COR-L47 (cell line): ENCODE measurements at places on chromosomes 2 and 18.

DNA sequence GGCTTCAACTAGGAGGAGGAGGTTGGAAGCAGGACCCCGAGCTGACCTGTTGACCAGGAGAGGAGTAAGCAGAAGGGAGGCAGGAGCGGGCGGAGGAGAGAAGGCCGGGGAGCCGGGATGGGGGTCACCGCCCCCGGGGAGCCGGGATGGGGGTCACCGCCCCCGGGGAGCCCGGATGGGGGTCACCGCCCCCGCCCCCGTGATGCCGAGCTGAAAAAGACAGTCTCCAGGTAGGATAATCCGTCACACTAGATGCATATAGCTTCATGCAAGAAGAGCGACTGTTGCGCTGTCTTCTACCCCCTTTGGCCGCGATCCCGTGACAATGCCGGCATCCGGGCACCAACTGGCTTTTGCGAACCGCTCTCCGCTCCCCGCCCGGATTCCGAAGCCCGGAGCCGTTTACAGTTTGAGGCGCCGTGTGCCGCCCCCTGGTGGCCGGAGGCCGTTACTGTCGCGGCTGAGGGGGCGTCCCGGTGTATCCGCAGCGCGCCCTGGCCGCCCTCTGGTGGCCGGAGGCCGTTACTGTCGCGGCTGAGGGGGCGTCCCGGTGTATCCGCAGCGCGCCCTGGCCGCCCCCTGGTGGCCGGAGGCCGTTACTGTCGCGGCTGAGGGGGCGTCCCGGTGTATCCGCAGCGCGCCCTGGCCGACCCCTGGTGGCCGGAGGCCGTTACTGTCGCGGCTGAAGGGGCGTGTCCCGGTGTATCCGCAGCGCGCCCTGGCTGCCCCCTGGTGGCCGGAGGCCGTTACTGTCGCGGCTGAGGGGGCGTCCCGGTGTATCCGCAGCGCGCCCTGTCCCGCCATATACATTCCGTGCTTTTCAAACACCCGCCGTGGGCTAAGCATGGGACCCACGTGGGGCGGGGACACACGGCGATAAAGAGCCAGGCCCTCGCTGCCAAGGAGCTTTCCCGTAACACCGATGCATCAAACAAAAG is 89.6 kb downstream of the ACTR3 start:
- no peak for DNase-seq

DNA sequence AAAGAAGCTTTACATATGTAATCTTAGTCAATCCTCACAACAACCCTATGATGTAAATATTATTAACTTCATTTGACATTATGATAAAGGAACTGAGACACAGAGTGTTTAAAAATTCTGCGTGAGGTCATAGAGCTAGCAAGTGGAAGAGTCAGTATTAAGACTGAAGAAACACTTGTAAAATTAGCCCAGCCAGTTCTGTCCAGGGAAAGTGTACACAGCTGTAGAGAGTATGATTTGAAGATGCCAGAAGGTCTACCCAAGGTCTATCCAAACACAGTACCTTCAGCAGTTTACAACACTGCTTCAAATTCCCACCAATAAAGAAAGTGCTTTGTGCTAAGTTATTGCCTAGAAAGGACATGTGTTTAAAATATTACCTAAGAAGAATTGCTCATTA is 51.7 kb upstream of the ITPRID2 start:
- no peak for DNase-seq

DNA sequence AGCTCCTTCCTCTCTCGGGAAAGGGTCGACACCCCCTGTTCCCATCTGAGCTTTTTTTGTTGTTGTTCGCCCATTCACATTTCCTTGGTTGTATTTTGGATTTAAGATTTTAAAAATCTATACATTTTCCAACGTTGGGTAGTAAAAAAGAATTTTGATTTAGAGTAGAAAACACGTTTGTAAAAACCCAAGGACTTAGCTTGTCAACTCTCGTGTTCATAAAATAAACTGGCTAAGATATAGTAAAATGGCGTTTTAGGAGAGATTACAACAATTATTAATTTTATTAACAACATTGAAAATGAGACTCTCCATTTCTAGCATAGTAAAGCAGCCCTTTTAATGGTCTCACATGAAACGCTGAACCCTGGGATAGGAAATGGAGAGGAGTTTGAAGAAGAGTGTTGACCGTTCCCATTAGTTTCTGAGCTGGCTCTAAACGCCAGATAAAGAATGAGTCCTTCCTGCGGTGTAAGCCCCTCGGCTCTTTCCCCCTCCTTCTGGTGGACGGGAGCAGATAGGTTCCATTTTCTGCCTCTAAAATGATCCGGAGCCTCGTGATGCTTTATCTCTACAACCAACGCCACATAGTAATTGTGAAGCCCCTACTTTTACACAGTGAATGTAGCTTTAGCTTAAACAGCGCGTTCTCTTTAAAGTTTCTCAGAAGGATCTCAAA is 24.0 kb upstream of the ZNF516 start:
- DNase-seq, result no peak

DNA sequence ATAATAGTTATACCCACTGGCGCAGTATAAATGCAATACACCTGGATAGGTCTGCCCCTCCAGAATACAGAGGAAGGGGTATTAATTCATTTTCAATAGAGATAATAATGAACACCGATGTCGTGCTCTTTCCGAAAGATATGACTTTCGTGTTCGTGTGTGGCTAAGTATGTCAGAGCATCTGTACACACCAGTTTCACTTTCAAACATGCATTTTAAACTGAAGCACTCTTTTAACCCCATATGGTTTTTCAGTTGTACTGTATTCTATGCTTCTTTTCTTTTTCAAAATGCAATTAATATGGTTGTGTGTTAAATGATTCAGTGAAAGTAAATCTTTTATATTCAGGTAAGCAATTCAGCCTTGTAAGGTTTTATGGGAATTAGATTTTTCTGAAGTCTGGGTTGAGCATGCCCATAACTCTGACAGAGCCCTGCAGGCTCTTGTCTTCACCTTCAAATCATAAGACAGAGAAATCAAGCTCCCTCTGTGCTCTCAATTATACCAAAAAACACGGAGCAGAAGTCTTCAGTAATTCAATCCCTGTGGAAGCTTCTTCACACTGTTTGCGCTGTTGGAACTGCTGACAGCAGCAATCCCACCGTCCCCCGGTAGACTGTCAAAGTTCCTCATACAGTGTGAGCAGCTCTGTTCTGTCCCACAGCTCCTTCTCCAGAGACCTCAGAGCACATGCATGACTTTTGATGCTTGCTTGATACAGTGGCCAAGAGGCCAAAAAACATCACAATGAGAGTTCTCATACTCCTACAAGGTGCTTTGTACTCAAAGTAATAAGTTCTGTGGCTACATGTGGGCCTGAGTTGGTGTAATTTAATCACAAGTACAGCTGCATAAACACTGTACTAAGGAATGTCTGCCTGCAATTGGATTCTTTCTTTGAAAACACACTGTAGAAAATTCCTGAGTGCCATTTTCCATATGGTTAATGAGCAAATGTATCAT is 186.8 kb downstream of the ZNF521 start:
- DNase-seq, result no peak

DNA sequence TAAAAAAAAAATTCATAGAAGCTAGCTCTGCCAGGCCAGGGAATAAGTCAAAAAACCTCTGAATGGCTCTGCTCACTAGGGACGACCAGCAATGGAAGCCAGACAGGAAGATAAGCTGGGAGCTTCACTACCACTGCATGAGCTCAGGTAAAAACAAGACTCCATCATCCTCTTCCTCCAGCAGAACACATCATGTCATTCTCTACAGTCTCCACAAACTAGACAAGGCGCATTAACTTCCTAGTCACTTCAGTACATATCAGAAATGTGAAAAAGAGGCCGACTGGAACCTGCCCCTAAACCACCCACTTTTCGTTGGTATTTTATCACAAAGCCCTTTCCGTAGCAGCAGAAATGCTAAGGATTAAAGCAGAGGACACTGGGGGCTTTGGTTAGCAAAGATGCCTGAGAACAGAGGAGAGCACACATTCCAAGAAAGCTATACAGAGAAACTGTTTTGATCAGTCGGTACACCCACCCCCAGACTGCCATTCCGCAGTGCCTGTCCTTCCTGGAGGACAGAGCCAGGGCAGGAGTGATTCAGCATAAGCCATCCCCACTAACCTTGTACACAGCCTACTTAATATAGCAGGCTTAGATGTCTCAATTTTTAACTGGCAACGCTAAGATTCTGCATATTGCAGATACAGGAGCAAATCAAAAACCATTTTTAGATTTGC is 53.4 kb downstream of the AAK1 start:
- DNase-seq, result no peak

GRCh38 chr2:64214281-64215115 is 70.3 kb upstream of the PELI1 start:
- peak; percentile 11 for DNase-seq

DNA sequence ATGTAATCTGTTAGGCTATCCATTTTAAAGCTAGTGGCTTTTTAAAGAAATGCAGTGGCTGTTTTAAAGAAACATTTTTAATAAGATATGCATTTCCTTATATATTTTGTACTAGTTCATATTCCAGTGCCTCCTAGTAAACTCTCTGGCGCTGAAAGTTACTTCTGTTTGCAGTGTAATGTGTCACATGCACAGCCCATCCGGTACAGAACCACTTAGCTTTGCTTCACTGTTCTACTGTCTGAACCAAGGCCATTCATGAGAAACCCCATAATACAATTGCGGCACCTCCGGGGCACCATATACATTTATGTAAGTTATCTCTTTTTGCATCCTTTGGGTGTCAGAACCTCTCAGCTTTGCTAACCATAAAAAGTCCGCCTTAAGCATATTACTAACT is 114.6 kb upstream of the KCTD1 start:
- no peak for DNase-seq

DNA sequence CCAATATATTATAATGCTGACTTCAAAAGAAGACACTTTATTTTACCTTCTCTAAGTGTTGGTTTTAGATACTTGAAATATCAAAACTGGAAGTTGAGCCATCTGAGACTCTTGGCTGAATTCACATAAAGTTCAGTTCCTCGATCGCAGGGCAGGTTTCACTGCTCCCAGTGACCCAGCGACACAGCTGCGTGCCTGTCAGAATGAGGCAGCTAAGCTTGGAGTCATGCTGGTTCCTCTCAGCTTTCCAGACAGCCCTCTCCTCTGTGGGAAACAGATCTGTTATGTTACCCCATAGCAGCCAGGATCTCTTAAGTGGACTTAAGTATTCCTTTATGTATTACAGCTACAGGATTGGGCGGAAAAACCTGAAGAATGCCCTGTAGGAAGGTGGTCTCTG is 142.8 kb upstream of the ALPP start:
- no peak for DNase-seq

- DNase-seq, result no peak
Observed at GRCh38 chr2:85615413-85615728, 615 bp upstream of the USP39 start.

- peak; percentile 80 for DNase-seq
Observed at GRCh38 chr2:186129767-186130581, 356.1 kb upstream of the ZC3H15 start.

GRCh38 chr2:112108178-112108832 is 29.9 kb upstream of the FBLN7 start:
- no peak for DNase-seq

DNA sequence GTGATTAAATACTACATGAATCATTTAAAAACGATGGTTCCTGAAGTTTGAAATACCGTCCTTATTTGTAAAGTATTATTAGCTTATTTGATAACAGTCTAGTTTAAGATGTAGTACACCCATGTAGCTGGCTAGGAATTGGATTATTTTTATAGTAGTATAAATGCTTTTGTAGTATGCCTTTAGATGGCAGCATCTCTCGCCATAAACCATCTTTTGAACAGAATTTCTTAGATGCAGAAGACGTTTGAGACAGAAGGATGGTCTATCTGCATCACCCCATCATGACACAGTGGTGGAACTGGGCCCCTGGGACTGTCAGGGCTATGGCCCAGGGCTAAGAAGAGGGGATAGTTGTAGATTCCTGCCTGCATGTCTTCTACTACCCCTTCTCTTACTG is 152.7 kb downstream of the WDSUB1 start:
- no peak for DNase-seq

- DNase-seq, result no peak
Observed at GRCh38 chr2:38722271-38723061, 28.7 kb downstream of the SRSF7 start.

- DNase-seq, result no peak
Observed at GRCh38 chr18:59640721-59641120, 56.5 kb downstream of the CCBE1 start.

DNA sequence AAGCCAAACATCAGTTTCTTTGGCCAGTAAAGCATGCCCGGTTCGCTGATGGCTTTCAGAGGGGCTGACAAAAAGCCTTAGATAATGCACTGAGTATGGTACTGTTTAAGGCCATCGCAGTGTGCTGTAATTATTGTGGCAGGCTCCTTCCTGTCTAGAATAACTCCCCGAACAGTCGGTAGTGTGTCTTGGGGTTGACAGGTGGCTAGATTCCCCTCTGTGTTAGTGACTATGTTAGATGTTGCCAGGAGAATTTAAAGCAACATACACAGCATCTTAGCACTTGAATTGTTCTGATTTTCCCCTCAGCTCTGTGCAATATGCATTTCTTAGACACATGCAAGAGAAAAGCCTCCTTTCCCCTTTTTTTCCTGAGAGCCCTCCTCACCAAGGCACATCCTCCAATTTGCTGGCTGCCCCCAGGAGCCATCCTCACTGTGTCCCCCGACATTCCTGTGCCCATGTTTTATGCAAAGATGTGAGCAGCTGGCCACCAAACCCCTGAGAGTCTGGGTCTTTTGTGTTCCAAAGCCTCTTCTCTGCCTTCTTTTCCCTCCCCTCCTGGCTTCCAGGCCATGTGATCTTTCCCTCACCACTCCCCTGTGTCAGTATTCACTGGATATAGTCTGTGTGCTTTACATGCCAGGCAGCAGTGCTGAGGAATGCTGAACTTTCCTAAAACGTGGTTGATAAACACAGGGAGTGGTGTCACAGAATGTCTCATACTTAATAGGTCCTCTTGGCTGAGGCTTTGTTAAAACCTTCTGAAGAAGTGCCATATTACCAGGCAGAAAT is 331.5 kb downstream of the HRH4 start:
- no peak for DNase-seq

- DNase-seq, result no peak
Observed at GRCh38 chr2:25127646-25128045, 40.7 kb downstream of the POMC start.

DNA sequence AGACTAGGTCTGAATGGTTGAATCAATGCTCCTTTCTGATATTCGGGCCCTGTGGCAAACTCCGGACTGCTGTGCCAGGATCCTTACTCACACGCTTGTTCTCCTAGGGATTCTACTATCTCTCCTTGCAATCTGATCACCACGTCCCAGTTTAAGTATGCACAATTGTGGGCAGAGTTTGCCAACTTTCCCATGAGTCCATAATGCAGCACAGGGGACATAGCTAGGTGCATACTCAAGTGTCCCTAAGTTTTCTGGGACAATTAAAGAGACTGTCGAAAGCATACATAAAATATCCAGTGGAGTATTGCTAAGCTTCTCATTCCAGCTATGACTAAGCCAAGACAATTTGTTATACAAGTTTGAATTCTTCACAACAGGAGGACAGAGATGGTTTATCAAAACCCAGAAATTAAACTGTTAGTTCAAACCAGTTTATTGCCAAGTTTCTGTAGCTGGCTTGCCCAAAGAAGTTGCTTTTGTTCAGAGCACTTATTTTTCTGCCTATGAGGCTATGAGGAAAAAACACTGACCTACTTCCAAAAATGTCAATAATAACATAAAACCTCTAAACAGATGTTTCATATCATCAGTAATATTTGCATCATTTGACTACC is 136.1 kb downstream of the EXOC6B start:
- no peak for DNase-seq
